ENCODE measurements at places on chromosomes 12 and 14.

- DNase-seq: no peak
Measured at GRCh38 chr12:16155938-16156337, 121.5 kb downstream of the SLC15A5 start.

DNA sequence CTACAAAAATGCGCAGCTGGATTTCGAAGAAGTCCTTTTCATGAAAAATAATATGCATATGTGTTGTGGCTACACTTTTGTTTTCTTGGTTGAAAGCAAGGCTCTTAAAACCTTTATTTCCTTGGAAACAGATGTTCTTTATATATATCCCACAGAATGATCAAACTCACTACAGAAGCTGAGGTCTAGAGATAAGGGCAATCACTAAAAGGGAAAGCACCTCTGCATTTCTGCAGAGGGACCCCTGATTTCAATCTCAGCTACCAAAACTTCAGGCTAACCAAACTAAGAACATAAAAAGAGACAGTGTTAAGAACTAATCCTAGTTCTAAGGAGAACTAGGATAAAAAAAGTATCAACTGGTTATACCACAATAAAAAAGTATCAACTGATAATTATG is 65.4 kb upstream of the CDKL1 start:
- DNase-seq: no peak

DNA sequence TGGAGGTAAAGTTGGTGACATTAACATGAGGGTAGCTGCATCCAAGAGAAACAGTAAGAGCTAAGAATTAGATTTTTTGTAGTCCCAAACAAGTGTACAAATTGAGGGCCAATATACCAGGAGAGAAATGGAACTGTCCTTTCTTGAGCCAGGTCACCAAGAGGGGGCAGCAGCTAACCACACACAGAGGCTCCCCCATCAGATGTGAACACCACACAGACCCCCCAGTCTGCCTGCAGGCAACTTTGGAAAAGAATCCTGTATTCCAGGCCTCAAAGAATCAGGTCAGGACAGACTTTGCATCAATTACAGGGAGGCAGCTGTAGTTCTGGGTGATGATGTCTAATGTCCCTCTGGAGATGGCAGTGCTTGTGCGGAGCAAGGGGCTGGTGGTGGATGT is 77.9 kb downstream of the SPTB start:
- no peak for DNase-seq

DNA sequence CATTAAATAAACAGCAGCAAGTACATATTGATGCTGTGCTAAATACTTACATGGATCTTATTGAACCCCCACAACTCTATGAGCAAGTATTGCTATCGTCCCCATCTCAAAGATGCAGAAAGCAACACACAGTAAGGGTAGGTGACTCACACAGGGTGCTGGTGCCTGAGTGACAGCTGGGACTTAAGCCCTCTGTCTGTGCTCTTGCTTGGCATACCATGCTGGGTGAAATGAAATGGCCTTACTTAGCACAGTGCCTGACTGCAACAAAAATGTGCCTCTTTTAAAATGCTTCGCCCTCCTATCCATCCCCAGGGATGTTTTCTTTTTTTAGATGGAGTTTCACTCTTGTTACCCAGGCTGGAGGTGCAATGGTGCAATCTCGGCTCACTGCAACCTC is 788 bp downstream of the TEX52 start:
- DNase-seq: no peak

- peak; percentile 92 for DNase-seq
Measured at GRCh38 chr12:48105867-48106680, at the start of gene SENP1. SENP1 (minus strand) TSS chr12:48106079; CDS start chr12:48101472, 4,607 bp downstream.

GRCh38 chr12:15757553-15758255 is 31.5 kb downstream of the EPS8 start:
- DNase-seq: no peak

DNA sequence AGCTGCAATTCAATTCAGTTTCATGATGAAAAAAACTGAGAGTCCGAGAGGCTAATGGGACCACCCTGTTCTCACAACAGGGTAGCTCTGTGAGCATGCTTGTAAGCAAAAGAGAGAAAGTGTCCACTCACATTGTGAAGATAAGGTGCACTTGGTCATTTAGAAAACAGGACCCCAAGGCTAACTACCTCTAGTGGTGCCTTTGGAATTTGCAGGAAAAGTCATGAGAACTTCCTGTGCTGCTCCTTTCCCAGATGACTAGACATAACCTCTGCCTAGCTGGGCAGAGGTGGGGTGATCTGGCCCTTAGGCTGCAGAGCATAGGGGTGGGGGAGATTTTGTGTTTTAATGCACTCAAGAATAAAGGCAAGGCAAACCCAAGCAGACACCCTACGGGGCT is 118.9 kb downstream of the STAB2 start:
- DNase-seq: no peak

DNA sequence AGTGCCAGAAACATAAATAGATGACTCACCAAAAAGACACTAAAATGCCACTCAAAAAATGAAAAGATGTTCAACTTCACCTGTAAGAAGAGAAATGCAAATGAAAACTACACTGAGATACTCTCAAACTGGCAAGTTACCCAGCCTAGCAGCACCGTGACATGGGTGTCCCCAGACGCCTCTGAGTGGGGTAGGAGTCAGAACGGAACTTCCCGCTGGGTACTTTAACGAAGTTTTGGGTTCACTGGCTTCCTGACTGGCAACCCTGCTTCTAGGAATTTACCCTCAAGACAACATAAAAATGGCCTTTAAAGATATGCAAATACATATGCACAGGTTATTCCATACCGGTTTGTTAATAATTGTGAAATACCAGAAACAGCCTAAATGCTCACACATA is 52.6 kb downstream of the RIMBP2 start:
- DNase-seq: no peak

GRCh38 chr14:60657456-60658210 is 8.4 kb upstream of the SIX1 start:
- no peak for DNase-seq

- no peak for DNase-seq
Measured at GRCh38 chr14:50970886-50971781, 26.9 kb upstream of the PYGL start.

GRCh38 chr14:24108336-24108874 is 6.2 kb upstream of the DCAF11 start:
- no peak for DNase-seq

- no peak for DNase-seq
Measured at GRCh38 chr12:42794806-42795205, 205.3 kb upstream of the PRICKLE1 start.

- no peak for DNase-seq
Measured at GRCh38 chr12:110741341-110742095, 1.2 kb downstream of the PPP1CC start.

- DNase-seq: no peak
Measured at GRCh38 chr14:95472819-95473251, 43.6 kb downstream of the SYNE3 start.

DNA sequence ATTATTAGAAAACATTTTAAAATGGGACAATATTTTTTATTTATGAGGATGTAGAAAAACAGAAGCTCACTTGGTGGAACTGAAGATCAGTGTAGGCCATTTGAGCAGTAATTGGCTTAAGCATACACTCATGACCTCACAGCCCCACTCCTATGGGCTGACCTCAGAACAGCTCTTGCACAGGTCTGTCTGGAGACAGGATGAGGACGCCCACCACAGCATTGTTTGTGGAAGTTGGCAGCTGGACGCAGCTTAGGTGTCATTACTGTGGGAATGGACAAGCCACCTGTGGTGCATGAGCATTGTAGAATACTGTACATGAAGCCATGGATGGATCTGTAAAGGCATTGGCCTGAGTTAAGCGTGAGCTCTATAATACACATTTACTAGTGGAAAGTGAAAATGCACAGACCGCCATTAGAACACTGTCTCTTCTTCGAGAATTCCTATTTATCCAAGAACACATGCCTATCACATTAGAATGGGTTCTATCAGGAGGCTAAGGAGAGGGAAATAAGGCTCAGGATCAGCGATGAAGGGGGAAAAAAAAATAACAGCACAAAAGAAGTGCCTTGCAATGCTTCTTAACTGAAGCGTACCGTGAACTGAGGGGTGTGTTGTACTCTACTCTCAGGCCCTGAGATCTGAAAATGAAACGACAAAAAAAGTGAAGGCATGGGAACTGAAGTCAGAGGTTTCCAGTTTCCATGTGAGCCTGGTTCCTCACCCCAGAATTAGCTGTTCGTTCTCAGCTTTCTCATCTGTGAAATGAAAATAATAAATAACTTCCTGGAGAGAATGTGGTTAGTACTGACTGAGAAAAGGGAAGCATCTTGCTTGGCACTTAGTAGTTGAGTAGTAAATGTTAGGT is 33.6 kb downstream of the KCNA1 start:
- no peak for DNase-seq

DNA sequence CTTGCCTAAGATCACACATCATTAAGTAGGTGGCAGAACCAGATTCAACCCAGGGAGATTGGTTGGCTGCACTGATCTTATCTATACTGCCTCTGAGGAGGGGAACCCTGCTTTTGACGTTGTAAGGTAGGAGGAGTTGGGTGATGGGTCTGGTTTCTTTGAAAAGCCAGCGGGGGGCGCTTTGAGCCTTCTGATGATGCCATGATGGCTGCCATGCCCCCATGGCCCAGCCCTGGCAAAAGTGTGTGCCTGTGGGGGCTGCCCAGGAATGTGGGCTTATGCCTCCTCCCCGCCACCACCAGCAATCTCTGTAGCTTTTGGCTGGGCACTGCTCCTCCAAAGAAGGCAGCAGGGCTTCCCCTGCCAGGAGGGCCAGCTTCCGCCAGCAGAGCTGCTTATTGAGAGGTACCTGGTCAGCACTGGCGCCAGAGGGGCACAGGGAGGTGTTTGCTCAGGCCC is 224.3 kb downstream of the SLC41A2 start:
- no peak for DNase-seq

DNA sequence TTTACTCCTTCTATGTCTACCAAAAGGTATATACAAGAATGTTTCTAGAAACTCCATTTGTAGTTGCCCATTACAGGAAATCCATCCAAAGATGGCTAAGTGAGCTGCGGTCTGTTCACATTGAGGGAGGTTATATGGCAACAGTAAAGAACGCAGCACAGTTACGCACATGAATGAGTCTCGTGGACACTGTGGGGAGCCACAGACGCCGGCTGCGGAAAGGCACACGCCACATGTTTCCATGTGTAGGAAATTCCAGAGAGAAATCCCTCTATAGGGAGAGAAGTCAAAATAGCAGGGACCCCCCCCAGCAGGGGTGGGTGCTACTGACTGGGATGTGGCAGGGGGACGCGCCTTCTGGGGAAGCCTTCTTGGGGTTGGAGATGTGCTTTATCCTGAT is 139.0 kb upstream of the NCOR2 start:
- DNase-seq: no peak

DNA sequence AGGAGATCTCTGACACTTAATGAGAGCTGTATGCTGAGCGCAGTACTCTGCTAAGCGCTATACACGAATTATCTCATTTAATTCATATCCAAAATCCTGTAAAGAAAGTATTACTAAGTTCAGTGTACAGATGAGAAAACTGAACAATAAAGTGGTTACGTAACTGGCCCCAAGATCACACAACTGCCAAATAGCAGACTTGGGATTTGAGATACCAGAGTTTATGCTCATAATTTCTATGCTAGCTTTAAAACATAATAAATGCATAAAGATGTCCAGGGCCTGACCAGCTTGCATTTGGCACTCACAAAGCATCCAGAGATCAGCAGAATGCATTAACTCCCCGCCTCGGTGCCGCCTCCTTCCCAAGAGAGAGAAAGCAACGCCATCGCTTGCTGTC is 83.2 kb upstream of the PWP1 start:
- no peak for DNase-seq

GRCh38 chr12:69988481-69989321 is 163.7 kb downstream of the MYRFL start:
- no peak for DNase-seq

Data from right lobe of liver (tissue), 6 donors.